ENCODE measurements at places on chromosomes 12 and 14. TPM values are rescaled to one million over a fixed set of nuclear protein-coding genes. Genes with fewer than 3 reads are reported as not detected.

PZP gene
- polyA plus RNA-seq: not detected

G2E3 gene
- polyA plus RNA-seq: 18.0 TPM

HOXC13 gene
- polyA plus RNA-seq: not detected

LRTM2 gene
- polyA plus RNA-seq: not detected

GYS2 gene
- polyA plus RNA-seq: not detected

POLE2 gene
- polyA plus RNA-seq: 2.5 TPM

Data from CD4-positive, CD25-positive, alpha-beta regulatory T cell (primary cell).